Activated T-helper 2 cell treated with anti-CD3 and anti-CD28 coated beads, Interferon-gamma antibody, Interleukin-2, Interleukin-4, amounts not matched to agents 10 μg/mL and 5 μg/mL and 100 μg/mL, durations not matched to agents 14 hours and 24 hours and 36 hours (primary cell): ENCODE measurements at places on chromosomes 6 and 20.

DNA sequence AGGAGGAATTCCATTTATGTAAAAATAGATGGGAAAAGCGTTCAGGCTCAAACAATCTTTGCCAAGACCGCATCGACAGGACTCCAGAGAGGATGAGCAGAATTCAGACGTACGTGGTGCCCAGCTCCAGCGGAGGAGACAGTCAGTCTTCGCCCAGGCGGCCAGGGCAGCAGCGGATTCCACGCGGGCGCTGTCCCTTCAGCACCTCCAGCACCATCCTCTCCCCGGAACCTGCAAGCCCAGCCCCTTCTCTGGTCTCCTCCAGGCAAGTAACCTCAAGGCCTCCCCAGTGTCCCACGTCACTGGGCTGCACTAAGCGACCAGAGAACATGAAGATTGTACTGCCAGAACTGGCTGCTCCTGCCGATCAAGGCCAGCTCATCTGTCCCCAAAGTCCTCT is 2.8 kb upstream of the KCNQ2 start:
- no peak for DNase-seq

GRCh38 chr20:48143435-48144081 is 358.3 kb upstream of the SULF2 start:
- no peak for DNase-seq

GRCh38 chr20:59143326-59143725 is 20.3 kb upstream of the ZNF831 start:
- DNase-seq: no peak

GRCh38 chr6:156957931-156958547 is 180.9 kb downstream of the ARID1B start:
- no peak for DNase-seq

GRCh38 chr20:26135325-26136110 is 438.9 kb upstream of the ZNF337 start:
- DNase-seq: no peak

DNA sequence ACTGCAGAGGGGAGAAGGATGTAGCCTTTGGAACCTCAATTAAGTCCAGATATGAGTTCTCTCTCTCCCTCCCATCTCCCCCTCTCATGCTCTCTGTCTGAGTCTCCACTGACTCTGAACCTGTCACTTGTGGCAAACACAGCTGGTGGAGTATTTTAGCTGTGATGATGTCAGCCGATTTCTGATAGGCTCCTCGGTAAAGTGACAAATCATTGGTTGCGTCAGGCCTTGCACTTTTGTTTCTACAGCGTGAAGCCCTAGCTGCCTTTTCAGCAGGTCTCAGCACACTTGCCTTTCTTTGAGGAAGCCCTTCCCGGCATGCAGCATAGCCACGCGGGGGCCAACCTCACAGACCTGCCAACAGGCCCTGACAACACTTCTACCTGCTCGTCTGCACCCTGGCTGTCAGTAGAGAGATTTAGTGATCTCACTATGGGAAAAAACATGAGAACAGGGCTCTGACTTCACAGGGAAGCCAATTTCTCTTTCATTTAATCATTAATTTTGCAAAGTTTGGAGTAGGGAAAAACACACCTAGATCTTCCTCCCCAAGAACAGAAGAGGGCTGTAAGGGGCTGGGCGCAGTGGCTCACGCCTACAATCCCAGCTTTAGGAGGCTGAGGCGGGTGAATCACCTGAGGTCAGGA is 84.4 kb downstream of the GMPR start:
- peak; percentile 78 for DNase-seq

DNA sequence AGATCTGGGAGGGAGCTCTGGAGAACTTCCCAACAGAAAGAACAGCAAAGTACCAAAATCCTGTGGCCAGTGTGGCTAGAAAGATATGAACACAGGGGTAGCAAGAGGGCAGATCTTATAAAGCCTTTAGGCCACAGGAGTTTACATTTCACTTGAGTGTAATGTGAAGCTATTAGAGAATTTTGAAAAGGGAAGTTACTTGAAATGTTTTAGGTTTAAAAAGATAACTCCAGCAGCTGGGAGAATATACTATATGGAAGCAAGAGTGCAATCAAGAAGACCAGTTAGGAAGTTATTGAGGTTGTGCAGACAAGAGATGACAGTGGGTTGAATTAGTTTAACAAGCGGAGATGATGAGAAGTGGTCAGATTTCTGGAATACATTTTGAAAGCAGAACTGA is 7.9 kb downstream of the SUPT3H start:
- DNase-seq: no peak

DNA sequence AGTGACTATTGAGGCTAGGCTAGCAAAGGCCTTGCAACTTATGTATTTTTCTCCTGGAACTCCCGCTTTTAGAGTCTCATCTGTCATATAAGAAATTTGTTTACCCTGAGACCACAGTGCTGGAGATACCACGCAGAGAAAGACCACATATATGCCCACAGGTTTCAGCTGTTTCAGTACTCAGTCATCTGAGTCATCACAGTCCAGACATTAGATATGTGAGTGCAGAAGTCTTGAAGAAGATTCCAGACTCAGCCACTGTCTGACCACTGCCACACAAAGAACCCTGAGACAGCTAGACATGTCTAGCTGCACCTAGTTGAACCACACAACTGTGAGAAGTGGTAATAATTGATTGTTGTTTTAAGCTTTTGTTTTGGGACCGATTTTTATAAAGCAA is 648.3 kb downstream of the EPM2A start:
- no peak for DNase-seq

DNA sequence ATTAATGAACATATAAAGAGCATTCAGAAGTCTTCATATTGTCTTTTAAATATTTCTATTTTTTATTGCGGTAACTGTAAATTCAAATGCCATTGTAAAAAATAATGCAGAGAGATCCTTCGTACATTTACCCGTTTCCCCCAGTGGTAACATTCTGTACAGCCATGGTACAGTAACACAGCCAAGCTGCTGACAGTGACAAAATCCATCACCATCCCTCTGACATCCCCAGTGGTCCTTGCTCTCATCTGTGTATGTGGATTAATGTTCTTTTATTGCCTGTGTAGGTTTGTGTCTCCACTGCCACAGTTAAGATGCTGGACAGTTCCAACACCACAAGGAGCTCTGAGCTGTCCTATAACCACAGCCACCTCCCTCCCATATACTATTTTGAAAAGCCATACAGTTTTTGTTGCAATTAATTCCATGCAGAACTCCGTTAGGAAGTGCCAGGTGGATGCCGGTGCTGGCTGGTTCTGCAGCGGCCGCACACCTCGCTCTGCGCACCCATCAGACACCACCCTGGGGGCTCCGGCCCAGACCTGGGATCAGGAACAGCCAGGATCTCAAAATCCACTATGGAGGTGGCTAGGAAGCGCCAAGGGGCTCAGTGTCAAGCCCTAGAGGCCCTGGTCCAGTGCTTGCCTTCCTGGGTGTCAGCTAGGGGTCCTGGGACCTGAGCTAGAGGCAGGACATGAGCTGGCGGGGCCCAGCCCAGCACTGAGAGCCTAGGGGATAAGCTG is 93.1 kb upstream of the PMEPA1 start:
- no peak for DNase-seq

DNA sequence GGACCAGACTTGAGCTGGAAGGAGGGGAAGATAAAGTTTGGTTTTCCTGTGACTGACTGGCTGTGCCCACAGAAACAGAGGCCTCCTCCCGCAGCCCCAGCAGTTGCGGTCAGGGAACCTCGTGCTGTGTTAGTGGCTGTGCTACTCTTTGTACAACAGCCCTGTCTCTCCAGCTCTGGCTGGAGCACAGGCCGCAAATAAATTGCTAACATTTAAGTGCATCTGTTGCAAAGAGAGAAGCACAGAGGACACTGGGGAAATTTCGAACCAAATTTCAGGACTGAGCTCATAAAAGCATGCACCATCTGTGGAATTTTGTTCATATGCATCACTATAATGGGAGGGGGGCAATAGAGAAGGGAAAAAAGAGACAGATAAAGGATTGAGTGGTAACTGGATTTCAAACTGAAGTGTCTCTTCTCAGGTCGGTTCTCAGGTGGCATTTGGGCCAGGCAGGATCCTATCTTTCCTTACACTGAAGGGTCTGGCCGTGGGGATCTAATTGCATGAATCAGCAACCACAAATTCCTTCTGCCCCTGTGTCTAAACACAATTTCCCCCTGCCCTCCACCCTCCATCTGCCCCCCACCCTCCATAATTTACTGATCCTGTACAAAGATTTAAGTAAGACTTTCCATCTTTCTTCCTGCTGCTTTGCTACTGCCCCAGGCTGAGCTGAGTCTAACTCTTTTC is 88.9 kb upstream of the ATXN1 start:
- DNase-seq: no peak

- DNase-seq: no peak
Measured at GRCh38 chr6:15809367-15809766, 146.5 kb upstream of the DTNBP1 start.

- DNase-seq: no peak
Measured at GRCh38 chr6:36361071-36361470, 24.4 kb upstream of the BNIP5 start.

DNA sequence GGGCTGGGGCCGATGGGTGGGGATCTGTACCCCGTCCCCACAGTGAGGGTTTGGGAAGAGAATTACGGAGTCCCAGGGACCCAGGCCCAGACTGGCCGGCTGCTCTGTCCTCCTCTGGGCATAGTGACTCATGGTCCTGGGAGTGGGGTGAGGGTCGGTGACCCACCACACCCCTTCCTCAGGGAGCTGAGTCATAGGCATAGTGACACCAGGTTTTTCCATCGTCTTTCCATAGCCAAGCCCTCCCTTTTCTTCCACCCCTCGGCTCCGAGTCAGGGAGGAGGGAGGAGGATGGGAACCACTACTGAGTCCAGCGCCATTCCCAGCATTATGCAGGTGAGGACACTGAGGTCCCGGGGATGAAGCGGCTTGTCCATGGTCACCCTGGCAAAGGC is 8.9 kb downstream of the CYP21A2 start:
- no peak for DNase-seq

GRCh38 chr20:33554914-33555420 is 65.1 kb downstream of the CBFA2T2 start:
- DNase-seq: peak; percentile 35

GRCh38 chr6:4888841-4889240 is 112.6 kb downstream of the CDYL start:
- no peak for DNase-seq

GRCh38 chr6:19999319-20000191 is 162.4 kb downstream of the ID4 start:
- no peak for DNase-seq

DNA sequence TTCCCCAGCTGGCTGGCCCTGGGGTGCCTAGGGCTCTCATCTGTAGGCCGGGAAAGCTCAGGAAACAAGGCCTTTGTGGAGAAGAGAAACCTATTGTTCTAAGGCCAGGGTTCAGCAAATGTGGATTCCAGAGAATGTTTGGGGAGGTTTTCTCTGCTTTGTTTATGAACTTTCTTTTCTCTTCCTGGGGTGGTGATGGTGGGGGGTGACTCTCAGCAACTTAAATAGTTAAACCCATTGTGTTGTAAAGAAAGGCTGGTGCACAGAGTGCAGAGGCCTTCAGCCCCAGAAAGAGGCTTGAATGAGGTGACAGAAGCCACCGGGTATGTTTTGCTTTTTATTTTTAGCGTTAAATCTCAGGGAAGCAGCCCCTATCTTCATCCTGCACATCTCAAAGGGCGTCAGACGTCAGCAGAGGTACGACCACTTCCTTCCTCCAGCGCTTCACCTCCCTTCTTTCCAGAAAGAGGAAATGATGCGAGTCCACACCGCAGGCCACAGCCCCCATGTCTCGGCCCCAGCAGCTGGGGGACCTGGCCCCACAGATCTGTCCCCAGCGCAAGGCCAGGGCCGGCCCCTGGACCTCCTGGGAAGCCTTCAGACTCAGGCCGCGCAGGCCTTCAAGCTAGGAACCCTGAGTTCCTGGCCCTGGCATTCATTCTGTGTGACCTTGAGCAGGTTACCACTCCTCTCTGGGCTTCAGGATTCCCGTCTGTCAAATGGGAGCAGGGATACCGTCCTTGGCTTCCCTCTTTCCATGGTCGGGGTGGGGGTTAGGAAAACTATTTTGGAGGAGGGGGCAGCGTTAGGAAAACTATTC is 605 bp upstream of the PPP1R16B start:
- peak; percentile 81 for DNase-seq

DNA sequence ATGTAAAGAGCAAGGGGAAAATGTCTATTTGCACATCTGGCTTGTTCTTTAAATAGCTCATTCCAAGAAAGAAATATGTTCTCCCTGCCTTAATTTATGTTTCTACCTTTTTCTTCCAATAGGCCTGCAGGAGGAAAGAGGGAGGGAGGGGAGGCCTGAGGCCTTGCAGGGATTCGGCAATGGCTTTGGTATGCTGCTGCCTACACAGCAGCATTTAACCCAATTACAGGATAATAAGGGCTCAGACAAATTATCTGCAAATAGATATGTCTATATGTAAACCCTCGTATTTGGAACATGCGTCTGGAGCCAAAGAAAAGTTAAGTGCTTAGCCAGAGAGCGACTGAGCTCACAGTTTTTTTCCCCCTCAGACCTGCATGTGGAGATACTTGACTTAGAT is 277.2 kb downstream of the CDC5L start:
- DNase-seq: no peak

DNA sequence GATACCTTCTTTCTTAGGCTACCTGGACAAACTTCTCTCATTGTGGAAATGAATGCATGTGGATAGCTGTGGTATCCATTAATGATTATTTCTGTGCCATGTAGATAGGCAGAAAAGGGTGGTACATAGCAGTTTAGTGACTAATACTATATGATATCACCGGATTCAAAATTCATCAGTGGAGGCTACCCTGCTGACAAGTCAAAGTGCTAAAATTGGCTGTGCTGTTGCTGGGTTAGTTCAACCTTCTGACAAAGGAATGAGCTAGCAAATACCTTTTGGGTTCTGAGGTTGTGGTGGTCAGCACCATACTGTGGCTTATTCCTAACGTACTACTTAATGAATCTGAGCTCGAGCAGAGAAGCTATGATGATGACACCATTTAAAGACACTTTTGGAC is 109.1 kb downstream of the TFAP2B start:
- DNase-seq: no peak

- no peak for DNase-seq
Measured at GRCh38 chr6:81774542-81774941, 22.1 kb upstream of the TENT5A start.

- DNase-seq: no peak
Measured at GRCh38 chr6:106518748-106519147, 110.5 kb downstream of the RTN4IP1 start.

DNA sequence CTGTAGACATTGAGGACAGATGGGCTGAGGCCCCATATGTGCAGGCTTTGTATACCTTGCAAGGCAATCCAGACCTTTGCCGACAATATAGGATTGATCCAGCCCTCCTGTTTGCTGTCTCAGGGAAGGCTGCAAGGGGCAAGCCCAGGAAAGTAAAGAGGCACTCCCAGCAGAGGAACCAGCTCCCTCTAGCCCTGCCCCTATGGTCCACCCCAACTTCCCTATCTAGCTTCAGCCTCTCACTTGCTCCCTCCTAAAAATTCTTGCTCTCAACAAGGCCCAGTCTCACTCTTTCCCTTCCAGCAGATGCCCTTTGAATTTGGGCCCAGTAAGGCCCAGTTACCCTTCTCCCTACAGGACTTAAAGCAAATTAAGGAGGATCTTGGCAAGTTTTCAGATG is 92.6 kb downstream of the JARID2 start:
- DNase-seq: no peak
